Activated CD4-positive, alpha-beta T cell treated with anti-CD3 and anti-CD28 coated beads for 4 hours (primary cell): ENCODE measurements at places on chromosomes 6 and 20.

GRCh38 chr6:47112317-47112716, 70.2 kb upstream of the ADGRF1 start:
- no peak for DNase-seq

DNA sequence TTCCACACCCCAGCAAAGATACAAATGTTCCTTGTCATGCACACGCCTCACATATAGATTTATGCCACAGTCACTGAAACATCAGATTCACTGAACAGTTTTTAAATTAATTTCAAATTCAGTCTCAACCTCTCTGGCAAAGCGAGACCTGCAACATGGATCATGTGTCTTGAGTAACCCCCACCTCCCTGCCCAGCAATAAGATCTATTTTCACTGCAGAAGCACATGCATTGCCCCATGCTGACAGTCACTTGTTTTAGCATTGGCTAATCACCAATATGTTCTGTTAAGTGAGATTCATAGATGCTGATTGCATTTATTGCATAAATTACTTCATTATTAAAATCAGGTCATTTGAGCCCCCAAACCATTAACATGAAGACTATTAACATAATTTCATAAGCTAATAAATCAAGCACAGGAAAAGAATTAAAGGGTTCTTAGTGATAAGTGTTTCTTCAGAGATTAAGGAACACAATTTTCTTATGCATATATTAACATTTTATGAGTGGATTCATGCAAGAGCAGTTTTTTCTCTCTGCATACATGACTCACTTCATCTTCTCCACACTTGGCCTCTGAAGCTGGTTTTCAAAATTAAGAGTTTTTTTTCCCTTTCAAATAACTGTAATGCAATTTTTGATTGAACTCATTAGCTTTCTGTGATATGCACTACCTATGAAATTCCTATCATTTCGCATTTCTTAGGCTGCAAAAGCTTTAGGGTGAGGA, 173.2 kb upstream of the SOX4 start:
- DNase-seq = no peak

DNA sequence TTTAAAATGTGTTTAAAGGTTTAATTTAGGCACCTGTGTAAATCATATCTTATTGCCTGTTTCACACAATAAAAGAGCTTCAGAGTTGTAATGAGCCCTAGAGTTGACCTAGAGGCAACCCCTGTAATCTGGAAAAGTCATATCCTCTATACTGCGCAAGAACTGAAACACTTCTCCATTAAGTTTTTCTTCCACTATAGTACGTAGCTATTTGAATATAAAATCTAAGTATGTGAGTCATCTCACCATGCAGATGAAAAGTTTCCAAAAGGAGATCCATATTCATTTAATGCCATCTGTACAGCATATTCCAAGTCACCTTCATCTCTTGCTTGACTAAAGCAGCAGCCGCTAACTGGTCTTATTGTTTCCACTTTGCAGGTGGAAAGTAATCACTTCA, 26.0 kb upstream of the TAAR1 start:
- no peak for DNase-seq

GRCh38 chr20:22823119-22823518, 212.0 kb upstream of the SSTR4 start:
- no peak for DNase-seq

DNA sequence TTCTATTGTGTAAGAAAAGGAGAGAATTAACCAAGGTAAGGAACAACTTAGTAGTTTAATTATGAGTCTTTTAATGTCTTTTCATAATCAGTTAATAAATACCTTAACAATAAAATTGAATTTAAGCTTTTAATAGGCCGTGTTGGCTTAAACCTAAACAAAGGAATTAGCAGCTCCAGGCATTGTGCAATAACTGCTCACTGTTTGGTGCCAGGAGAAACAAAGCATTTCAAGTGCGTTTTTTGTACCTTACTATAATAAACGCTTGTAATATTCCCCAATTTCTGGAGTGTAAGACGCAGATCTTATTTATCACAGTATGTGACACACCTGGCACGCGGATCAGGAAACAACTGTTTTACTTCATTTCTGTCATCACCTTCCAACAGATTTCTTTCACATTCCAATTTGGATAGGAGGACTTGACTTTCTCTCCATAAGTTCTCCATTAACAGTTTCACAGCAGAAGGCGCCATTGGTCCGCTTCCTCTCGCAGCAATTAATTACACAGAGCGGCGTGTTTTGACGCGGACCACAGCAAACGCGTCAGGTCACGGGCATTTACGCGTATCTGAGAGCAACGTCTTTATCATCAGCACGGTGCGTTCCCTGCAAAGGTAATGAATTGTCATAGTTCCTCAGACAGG, 335.8 kb upstream of the NT5E start:
- no peak for DNase-seq

DNA sequence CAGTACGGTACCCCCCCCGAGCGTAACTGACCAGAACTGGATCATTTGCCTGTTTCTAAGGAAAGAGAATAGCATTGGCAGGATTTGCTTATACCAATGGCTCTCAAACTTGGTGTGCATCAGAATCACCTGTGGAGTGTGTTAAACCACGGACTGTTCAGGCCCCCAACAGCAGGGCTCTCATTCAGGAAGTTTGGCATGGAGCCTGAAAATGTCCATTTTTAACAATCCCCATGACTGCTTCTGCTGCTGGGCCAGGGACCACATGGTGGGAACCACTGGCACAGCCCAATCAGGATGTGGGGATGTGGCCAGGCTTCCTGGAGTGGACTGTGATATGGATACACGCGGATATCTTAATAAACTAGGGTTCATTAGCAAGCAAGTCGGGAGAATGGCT, 53.9 kb downstream of the GTF2H5 start:
- DNase-seq = no peak

DNA sequence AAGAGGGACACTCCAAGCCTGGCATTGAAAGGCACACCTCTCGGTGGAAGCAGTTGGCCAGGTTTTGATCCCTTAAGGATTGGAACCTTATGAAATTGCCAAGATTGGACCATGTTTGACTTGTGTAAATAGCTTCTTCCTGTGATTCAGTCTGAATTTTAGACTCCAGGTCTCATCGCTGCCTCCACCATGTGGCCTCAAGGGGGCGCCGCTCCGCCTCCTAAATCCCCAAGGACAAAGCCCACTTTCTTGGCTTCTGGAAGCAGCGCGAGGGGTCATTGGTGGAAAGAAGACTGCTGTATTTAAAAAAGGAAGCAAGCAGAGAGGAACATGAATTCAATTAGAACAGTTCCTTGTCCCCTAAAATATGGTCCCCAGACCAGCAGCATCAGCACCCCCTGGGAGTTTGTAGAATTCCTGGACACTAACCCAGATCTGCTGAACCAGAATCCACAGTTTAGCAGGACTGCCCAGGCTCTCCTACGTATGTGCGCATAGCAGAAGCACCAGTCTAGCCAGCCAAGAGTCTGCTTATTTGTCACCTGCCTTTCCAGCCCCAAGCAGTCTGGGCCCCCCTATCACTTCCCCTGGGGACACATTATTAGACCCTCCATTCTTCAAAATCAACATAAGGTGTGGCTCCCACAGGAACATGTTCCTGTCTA, 108.5 kb downstream of the LY86 start:
- DNase-seq = no peak

DNA sequence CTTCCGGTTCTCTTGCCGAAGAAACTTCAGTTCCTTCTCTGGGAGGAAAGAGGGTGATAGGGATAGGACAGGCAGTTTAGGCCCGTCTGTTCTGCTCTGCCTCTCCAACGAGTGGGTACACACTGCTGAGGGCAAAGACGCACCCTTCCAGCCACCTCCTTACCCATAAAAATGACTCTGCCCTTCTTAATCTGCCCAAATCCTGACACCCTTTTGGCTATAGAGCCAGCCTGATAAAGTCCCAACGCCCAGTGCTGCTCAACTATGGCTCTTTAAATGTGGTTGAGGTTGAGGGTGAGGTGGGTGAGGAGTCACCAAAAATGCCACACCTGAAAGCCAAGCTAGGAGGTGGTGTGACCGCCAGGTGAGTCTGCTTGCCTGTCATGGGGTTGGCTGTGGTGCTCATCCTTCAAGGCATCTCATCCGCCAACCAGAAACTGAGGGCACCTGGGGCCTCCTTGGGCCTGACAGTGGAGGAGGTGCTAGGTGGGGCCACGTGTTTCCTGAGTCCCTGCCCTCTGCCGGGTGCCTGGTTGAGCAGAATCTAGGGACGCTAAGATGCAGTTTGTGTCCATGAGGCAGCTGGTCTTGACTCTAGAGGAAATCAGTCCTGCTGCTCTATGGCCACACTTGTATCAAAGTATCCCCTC, 16.3 kb downstream of the CCDC167 start:
- DNase-seq = no peak

GRCh38 chr6:136102991-136103688, 147.0 kb downstream of the MTFR2 start:
- DNase-seq = no peak

GRCh38 chr20:23655491-23656211, 17.9 kb upstream of the CST3 start:
- DNase-seq = no peak

- no peak for DNase-seq
Observed at GRCh38 chr20:316316-317068, 8.9 kb upstream of the SOX12 start.

DNA sequence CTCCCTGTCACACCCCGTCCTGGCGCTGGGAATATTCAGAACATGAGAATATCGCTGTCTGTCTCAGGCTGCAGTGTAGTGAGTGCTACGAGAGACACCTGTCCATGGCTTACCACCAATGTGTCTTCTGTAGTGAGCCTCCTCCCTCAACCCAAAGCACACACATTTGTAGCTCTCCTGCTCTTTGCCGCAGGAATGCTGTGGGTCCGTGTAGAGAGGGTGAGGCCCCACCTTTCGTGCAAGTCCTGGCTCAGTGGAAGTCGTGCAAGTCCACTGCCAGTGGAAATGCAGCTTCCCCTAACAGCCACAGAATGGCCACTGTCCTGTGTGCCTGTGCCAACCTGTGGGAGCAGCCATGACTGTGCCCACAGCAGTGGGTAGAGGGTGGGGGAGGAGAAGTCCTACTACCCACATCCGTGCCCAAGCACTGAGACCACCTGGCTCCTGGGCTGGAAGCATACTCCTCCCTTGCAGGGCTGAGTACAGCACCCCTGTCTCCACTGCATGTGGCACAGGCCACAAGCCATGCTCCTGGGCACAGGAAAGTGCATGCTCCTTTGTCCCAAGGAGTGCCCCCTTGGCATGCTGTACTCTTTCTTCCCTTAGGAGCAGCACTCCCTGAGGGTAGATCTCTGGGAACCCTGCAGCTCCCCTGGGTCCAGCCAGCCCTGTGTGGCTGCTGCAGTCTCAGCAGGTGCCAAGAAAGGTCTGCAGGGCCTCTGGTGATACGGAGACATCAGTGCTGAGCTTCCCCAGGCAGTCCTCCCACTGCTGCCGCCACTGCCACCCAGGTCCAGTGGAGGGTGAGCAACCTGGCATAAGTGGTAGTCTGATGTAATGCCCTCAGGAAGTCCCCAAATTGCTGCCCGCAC, 28.0 kb downstream of the IGF2R start:
- no peak for DNase-seq
